Activated CD4-positive, alpha-beta T cell treated with anti-CD3 and anti-CD28 coated beads for 36 hours (primary cell): ENCODE measurements at places on chromosomes 2 and 18.

DNA sequence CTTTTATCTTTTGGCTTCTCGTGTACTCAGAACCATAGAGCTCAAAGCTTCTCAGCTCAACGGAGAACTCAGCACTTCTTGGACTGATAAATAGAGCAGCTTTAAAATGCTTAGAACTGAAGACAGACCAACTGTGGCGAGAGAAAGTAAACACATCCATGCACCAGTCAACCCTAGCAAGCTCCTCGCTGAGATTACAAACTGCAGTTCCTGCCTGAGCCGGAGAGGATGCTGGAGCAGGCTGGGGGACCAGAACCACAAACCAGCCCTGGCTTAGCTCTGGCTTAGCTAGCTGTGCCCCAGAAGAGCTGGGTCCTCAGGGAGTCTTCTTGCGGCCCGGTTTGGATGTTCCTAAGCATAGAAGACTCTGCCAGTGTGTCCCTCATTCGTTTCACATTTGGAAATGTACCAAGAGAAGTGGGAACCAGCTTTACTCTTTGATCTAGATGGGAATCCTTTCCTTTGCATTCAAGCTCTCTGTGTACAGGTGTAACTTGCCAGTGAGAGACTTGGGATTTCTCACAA is 5.6 kb downstream of the PAX8 start:
- DNase-seq, result peak; percentile 55

GRCh38 chr2:81583311-81584108 is 1279.0 kb upstream of the LRRTM1 start:
- no peak for DNase-seq

DNA sequence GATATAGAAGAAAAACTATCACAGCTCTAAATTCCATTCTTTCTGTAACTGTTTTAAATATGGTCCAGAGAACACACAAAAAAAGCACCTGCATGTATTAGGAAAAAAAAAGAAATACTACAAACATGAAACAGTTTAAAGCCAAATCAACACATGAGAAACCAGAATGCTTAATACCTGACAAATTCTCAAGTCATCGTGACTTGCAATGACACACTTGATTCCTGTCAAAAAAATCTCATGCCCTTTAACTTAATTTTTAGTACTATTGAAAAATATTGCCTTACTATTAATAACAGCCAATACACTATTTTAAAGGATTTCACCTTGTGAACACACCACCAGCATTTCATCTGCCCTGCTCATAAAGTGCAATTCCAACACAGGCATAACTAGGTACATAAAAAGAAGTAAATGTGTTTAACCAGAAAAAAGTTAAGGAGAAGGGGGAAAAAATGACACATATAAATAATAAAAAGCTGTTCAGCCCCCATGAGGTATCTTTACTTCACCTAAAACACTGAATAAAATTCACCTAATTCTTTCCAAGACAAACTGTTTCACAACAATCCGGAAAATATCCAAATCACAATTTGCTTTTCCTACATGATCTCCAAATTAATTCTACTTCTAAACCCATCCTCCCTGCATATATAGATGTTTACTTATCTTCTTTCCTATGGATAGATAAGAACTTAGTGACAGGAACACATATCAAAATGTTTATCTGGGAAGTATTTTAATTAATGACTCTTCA is 10.8 kb downstream of the ROCK2 start:
- no peak for DNase-seq

GRCh38 chr2:233062451-233062850 is 2.3 kb downstream of the INPP5D start:
- DNase-seq, result no peak

- peak; percentile 70 for DNase-seq
These were observed 26.6 kb upstream of the MAP3K20 start for GRCh38 chr2:173048897-173049661.
